Cortex of kidney (tissue), 1 donor: ENCODE measurements at places on chromosomes 3 and 15.

DNA sequence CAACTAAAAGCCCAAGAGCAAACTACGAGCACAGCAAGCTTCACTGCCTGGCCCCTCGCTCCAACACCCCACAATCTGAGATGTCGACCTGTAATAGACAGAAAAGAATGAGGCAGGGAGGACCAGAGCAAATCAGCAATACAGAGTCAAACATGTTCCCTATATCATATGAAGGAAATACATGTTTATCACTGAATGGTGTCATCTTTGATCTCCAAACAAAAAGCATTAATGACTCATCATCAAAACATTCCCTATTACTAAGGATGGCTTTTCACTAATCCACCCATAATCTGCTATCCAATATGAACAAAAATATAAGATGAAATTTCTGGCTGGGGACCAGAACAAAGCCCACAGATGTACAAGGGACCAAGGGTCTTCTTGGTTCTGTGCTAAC lies 34.7 kb downstream of the MYO5A start:
- DNase-seq, result no peak

GRCh38 chr15:39506146-39506545 lies 74.7 kb upstream of the THBS1 start:
- DNase-seq, result no peak

DNA sequence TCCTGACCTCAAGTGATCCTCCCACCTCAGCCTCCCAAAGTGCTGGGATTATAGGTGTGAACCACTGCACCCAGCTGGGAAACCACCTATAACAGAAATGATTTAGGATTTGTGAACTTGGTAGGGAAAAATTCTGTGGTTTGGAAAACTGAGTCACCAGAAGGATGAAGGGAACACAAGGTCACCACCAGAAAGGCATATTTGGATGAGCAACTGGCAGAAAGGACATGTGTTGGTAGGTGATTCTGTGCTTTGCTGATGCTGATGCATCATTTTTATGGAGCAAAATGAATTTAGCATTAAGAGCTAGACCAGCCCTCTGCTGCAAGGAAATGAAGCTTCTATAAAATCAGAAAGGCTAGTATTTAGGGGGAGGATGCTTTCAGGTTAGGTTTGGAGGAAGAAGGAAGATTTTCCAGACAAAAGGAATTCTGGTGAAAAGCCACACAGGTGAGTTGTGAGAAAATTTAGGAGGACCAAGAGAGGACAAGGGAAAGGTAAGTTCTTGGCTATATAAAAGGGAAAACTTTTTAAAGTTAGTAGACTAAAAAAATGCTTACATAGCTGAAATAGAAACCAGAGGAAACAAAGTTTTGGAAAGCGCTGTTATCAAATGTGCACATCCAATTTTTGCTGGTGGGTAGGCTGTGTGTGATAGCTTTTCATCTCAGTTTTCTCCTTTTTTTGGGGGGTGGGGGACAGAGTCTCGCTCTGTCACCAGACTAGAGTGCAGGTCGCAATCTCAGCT lies 3.6 kb downstream of the PXK start:
- no peak for DNase-seq

DNA sequence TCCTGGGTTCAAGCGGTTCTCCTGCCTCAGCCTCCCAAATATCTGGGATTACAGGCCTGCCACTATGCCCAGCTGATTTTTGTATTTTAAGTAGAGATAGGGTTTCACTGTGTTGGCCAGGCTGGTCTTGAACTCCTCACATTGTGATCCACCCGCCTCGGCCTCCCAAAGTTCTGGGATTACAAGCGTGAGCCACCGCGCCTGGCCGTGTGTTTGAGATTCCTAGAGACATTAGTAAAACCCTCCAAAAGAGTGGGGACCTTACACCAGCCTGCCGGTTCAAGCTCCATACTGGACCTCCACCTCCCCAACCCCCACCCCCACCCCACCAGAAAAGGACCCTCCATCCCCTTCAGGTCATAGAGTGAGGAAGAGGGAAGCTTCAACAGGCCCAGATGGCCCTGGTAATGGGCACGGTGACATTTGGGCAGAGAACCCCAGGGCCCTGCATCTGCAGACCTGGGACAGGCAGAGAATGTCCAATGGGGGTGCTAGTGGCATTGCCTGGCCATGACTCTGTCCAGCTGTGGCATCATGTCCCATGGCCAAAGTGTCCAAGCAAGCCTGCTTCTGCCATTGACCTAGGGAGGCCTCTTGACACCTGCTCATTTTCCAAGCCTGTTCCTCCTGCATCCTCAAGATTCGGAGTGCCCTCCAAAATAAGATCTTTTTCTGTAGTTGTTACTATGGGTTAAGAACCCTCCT lies 108.9 kb upstream of the KLF13 start:
- DNase-seq, result no peak

- DNase-seq, result no peak
Observed at GRCh38 chr3:143511174-143511879, 336.9 kb downstream of the SLC9A9 start.

DNA sequence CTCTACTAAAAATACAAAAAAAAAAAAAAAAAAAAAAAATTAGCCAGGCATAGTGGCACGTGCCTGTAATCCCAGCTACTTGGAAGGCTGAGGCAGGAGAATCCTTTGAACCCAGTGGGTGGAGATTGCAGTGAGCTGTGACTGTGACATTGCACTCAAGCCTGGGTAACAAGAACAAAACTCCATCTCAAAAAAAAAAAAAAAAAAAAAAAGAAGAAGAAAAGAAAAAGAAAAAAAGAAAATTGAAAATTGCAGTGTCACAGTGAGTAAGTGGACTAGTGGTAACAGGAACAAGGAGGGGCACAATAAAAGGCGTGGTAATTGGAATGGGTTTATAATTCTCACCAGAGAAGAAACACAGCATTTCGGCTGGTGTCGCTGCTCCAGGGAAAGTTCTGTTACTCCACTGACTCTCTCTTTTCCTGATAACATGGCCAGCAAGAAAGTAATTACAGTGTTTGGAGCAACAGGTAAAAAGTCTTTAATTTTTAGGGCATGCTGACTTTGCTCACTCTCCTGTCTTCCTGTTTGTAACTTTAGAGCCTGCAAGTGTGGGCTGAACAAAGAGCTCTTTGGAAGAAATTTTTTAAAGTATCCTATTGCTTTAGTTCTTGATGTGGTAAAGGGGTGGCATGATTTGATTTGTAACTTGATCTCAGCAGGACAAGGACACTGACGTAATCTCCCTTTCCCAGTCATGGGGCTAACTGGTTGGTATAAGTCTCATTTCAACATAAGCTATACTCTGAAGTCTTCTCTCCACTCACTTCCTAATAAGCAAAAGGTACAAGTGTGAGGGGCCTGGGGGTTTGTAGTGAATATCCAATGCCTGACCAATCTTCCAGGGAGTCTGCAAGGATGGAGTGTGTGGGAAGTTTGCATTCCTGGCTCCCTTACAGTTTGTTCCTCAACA lies 22.1 kb upstream of the TRA2B start:
- no peak for DNase-seq
